Amniotic stem cell (primary cell): ENCODE measurements at places on chromosomes 4 and X.

- DNase-seq: no peak
These were observed 368.9 kb upstream of the SLC7A11 start for GRCh38 chr4:138611017-138611416.

DNA sequence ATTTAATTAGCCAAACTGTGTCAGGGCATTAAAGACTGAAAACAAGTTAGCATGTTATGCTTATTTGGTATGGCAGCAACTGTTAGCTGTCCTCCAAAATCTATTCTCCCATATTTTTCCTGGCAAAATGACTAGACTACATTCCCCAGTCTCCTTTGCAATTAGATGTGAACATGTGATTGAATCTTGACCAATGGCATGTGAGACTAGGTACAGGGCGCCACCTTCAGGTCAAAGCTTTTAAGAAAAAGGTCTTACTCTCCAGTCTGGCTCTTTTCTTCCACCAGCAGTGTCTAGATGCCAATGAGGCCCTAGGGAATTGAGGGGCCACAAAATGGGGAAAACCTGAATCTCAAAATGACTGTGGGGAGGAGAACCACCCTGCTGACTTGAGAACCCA lies 408.2 kb downstream of the SMARCA1 start:
- no peak for DNase-seq

- no peak for DNase-seq
These were observed 118.3 kb downstream of the DNAAF6 start for GRCh38 chrX:107324493-107325310.

DNA sequence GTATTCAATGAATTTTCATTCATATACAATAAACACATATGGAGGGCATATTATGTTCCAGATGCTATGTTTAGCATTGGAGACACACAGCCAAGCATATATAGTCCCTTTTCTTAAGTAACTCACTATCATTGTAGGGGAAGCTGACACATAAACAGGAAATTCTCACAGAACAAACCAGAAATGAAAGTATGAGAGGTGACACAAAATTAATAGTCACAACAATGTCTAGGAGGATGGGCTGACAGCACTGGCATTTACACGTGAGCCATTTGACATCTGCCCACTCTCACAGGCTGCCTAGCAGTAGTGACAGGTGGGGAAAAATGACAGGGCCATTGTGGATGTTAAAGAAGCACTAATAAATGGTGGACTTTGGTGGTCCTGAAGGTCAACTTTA lies 2.6 kb upstream of the CNOT6L start:
- DNase-seq: no peak

DNA sequence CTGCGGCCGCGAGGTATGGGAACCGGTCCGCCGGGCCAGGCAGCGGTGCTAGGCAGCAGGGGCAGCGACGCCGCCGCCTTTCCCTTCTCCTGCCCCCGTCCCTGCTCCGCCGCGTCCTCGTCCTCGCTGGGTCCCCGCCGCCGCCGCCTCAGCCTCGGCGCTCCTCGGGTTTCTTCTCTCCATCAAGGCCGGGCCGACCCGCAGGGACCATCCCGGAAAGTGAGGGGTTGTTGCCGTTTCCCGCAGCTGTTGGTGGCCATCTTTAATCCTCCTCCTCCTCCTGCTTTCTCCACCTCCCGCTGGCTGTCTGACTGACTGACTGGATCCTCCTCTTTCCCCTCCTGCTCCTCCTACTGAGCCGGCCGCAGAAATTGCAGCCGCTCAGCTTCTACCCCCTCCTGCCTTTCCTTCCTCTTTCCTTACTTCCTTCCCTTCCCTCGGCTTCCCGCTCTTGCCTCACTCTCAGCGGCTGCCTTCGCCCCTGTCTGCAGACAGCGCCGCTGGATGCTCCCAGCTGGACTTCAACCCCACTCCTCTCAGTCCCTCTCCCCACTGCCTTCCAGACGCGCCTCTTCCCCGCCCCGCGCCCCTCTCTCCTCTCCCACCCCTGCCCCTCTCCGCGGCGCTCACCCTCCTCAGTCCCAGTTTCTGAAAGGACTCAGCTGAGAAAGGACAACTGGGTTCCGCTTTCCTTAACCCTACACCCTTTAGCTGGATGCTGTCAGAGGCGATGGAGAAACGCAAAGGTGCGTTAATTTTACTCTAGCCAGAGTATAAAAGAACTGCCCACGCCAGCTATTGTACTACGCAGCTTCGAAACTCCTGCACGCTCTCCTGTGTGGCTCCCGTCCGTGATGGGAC lies at the start of gene WDFY3:
TSS of gene WDFY3 (minus strand) at position 309 of the 861 bp plus-strand sequence. CDS start 106,099 bp downstream, outside the sequence.
- peak; percentile 80 for DNase-seq

DNA sequence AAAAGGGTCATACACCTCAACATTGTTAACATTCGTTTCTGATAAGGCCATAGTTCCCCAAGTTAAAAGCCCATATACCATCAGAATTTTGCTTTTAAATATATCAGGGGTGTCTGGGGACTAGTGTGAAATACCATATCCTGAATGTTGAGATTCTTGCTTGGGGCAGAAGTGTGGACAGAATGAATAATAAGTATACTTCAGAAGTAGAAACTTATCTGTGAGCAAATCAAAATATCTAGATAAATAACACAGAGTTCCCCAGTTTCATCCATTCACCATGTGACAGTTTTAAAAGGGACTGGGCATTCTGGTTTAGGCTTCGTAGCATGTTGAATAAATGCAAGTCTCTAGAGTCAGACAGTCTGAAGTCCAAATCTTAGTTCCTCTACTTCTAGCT lies 110.5 kb downstream of the CHRNA9 start:
- DNase-seq: no peak

DNA sequence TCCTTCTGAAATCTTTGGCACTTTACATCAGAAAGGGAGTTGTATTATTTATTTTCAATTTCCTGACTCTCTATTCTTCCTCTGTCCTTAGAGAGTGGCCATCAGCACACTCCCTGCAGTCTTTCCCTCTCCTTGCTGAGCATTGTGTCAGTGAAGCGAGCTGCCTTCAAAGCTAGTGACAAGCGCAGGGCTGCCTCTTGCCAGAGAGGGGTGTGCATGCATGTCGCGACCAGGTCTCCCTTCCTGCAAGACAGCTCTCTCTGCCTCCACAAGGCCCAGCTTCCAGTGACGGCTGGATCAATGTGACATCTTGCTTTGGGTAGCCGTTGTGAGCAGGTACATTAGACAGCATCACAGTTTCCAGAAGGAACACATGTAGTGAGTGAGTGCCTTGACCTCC lies 810.9 kb upstream of the TENM3 start:
- no peak for DNase-seq

DNA sequence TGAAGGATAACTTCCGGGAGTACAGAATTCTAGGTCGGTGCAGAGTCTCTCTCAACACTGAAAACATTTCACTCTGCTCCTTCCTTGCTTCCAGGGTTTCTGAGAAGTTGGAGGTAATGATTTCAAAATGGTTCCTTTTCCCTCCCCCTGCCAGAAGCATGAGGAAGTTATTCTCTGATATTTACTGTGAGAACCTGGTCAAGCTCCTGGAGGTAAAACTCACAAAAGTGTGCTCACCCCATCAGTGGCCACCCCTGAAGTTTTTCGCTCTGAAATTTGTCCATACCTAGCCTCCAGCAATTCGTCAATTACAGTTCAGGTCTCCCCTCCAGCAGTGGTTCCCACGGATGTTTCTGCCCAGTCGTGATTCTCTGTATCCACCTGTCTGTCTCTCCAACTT lies 16.2 kb upstream of the MECP2 start:
- no peak for DNase-seq

GRCh38 chrX:107154787-107155620 lies 36.4 kb upstream of the RBM41 start:
- DNase-seq: no peak

- no peak for DNase-seq
These were observed 105.1 kb upstream of the CPEB2 start for GRCh38 chr4:14897217-14897616.

- no peak for DNase-seq
These were observed 84.8 kb downstream of the CHIC1 start for GRCh38 chrX:73647632-73648322.
